ENCODE measurements at places on chromosomes 6 and 20.

DNA sequence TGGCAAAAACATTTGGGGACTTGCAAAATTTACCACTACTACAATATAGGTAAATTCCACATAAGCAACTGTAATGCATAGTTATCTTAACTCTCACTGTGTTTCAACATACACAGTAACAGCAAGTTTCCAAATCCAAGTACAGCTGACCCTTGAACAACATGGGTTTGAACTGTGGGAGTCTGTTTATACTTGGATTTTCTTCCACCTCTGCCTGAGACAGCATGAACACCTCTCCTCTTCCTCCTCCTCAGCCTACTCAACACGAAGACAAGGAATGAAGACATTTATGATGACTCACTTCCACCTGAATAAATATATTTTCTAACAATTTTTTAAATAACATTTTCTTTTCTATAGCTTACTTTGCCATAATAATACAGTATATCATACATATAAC lies 25.6 kb downstream of the MAN1A1 start:
- DNase-seq, result peak; percentile 63

- no peak for DNase-seq
Observed at GRCh38 chr6:23013776-23014175, 444.4 kb downstream of the HDGFL1 start.

DNA sequence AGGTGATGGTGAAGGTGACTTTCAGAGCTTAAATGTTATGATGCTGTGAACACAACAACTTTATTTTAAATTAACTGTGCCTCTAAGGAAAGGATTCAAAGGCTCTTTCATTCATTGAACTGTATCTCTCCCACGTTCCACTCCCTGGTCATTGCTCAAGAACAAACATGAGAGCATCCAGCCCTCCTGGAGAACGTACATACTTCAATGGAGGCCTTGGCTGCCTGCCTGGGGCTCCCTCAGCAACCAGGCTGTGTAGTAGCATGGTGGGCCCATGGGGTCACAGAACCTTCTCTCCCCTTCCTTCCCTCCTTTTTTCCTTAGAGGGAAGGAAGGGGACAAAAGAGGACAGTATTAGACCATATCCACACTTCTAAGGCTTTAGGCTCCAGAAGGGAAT lies 234.3 kb downstream of the CDC5L start:
- no peak for DNase-seq

- no peak for DNase-seq
Observed at GRCh38 chr6:166729658-166730057, 102.6 kb upstream of the RPS6KA2 start.

DNA sequence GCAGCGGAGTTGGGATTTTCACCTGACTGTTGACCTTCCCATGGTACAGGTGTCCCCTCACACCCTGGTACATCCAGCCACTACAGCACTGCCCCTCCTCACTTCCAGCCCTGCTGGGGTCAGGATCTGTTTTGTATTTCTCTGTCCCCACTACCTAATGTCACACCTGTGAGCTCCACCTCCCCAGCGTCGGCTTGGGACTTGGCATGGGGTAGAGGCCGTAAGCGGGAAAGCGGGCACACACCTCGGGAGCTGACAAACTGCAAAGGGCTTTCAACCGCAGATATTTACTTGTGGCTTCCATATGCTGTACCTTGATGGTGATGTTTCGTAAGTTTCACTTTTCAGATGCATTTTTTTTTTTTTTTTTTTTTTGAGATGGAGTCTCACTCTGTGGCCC lies 5.4 kb upstream of the CCN5 start:
- no peak for DNase-seq

DNA sequence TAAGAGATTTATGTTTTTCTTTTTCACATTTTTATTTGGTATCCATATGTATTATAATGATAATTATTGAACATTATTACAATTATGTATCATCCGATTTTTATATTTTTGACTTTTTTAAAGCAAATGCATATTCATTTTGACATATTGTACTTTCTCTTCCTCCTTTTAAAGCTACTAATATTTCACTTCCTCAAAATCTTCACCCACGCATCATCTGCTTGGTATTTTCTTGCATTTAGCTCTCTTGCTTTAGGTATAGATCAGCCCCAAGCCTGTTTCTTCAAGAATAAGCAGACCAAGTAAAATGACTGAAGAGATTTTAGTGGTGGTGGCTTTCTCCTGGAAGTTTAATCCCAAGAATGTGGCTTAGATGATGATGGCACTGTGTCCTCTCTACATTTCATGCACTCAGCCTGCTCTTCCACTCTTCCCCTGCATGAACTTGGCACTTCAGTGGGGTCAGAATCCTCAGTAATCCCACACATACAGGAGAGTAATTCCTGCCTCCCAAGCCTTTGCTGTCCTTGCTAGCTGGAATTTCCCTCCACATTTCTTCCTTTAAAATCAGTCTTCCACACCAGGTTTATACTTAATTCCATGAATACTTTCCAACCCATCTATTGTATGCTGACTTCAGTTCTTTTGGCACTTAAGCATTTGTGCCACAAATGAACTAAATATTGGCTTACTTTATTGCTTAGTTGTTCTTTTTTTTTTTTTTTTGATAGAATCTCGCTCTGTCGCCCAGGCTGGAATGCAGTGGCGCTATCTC lies 8.2 kb downstream of the NCOA7 start:
- no peak for DNase-seq

GRCh38 chr6:110298411-110298810 lies 59.7 kb downstream of the METTL24 start:
- no peak for DNase-seq

GRCh38 chr6:32581315-32582095 lies 8.1 kb downstream of the HLA-DRB1 start:
- no peak for DNase-seq

- DNase-seq, result no peak
Observed at GRCh38 chr6:82741996-82742385, 323.6 kb downstream of the UBE3D start.

DNA sequence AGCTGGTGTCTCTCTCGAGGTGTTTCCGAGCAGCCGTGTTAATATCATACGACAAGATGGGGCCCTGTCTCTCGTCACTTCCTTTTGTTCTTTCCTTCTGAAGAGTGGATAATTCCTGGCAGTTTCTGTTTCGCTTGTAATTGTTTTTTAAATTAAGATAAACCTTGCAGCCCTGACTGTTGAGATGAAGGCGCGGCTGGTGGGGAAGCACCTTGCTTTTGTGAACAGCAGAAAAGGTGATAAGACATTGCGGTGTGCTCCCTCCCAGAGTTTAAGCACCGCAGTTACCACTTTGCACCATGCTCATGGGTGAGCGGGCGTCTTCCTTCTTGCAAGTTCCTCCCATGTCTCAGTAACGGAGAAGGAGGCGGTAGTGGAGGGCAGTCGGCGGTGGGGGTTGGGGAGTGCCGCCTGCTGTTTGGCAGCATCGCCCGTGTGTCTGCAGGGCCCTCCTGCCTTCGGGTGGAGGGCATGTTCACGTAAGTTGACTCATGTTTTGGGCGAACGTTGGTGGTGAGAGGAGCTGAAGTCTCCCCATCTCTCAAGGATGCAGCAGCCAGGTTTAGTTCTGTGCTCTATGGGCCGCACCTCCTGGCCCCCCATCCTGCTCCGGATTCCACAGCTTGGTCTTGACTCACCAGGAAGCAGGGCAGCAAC lies 345.9 kb downstream of the TAF4 start:
- no peak for DNase-seq

DNA sequence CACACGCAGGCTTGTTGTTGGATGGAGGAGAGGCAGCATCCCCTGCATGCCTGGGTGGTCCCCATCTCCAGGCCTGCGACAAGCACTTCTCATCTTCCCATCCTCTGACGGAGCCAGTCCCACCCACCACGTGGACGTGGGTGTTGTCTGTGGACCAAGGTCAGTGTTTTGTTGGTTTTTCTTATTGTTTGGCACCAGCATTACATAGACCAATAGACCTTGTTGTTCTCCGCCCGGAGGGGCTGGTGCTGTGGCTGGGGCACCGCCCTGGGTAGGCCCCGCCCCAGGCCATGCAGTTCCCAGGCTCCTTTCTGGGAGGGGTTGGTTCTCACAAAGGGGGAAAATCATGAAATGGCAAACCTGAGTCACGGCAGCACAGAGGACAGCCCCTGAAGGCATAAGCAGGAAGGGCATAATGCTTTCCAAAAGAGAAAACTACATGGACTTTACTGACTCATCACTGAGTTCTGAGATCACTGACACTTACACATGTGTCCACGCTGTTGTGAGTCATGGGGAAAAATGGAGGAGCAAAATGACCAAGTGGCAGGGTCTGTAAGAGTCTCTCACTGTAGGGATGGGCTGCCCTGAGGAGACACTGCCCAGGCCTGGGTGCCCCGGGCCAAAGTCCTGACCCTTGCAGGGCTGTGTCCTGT lies 90.8 kb downstream of the THBS2 start:
- no peak for DNase-seq

DNA sequence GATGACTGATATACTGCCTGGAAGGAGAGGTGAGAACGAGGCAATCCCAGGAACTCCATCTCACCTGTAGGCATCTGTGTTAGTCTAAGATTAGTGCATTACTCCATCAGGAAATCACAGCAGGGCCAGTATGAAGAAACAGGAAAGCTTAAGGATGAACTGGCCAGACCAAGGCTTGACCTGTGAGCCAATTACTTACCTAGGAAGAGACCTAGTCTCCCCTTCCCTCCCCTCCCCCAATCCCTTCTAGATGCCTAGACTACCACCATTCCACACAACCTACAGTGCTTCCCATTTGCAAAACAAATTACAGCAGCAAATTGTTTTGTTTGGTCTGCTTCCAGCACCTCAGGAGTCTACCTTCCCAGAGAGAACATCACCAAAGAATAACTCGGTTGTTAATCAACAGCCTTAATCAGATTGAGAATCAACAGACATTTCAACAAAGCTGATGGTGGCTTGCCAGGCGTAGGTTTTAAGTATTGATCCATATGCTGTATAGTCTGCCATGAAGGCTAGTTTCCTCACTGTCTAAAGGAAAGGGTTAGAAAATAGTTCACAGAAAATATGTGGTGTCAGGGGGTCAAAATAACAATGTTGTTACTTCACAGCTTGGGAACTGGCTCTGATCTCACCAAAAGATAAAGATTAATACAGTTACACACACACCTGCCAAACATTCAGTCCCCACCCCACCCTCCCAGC lies 10.1 kb downstream of the PKHD1 start:
- no peak for DNase-seq

DNA sequence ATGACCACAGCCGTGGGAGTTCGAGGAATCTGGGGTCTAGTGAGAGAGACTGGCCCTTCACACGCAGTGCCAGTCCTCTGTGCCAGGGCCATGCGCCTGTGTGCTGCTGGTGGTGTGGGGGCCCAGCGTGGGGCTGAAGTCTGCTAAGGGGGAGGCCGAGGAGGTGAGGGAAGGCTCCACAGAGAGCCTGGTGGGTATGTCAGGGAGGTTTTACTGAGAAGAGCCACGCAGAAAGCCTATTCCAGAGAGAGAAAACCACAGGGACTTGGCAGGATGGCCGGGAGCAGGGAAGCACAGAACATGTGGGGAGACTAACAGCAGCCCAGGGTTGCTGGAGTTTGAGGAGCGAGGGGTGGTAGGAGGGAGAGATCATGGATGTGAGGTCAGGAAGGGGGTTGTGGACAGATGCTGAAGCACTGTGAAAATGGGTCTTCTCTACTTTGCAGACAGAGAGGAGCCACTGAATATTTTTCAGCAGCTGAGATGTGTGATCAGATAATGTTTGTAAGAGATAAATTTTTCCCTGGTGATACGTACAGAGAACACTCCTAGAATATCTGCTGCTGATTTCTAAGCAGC lies 35.3 kb downstream of the DUSP22 start:
- no peak for DNase-seq

DNA sequence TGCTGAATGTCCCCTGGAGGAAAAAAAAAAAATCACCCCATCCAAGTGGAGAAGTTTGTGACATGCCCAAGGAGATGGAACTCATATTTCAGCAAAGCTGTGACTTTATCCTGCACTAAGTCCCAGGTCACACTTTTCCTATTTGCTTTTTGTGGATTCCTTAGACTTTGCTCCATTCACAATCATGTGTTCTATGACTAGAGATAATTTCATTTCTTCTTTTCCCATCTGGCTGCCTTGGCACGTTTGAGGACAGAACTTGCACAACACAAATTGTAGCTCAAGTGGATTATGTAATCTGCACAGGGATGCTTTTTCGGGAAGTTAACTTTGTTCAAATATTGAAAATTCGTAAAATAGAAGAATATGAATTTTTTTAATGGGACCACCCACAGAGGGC lies 100.7 kb upstream of the PTPN1 start:
- DNase-seq, result no peak

DNA sequence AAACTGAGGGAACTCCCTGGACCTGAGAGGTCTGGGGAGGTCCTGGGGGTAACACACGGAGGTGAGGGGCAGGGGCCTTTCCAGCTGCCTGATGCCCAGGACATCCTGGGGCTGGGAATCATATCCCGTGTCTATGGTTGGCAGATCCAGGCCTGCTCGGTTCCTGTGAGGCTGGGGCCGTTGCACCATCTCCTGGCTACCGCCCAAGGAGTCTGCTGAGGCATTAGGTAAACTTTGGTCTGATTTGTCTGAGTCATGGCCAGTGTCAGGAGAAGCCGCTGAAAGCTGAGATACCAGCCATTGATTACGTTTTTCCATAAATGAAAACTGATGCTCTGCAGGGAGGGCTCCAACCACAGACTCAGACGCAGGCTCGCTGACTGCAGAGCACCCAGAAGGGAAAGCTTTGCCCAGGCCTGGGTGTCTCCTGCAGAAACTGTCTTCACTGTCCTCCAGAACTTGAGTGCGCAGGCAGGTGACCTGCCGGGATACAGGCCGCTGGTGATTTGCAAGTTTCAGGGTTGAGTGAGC lies 14.2 kb downstream of the TRAF3IP2 start:
- DNase-seq, result no peak

GRCh38 chr6:2447318-2447920 lies 202.0 kb upstream of the GMDS start:
- no peak for DNase-seq

DNA sequence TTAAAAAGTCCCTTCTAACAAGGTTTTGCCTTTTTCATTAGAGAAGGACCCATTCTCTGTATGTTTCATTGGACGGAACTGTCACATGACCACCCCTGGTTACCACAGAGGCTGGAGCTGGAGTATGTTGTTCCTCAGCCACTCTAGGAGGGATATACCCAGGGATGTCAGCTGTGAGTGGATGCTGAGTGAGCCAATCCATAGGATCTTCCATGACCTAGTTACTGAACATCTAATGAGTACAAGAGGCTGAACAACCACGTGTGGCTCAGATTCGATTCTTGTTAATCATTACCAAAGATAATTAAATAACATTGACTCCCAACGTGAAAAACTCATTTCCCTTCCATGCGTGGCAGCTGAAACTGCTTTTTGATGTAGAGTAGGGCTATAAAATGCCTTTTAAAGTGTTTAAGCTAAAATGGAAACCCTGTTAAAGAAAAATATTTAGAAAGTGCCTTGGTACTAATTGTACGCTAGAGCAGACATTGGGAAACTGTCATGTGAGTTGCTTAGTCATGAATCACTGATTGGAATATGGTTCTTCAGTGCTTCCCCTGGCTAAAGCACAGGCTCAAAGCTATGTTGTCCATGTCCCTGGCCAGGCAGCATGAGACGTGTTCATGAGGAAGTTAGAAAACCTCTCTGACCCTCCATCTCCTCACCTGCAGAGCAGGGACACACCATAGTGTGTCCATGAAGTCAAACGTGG lies 256.1 kb downstream of the ZNF217 start:
- no peak for DNase-seq

All from erythroblast (primary cell).